Activated CD8-positive, alpha-beta T cell treated with anti-CD3 and anti-CD28 coated beads for 36 hours (primary cell): ENCODE measurements at places on chromosomes 1 and 21. TPM values are rescaled to one million over a fixed set of nuclear protein-coding genes. Genes with fewer than 3 reads are reported as not detected.
A peak's percentile ranks its signal among the peaks of the same experiment; 100 is the strongest.

KLHDC7A gene
- total RNA-seq, result not detected

MMEL1 gene
- 3.1 TPM for total RNA-seq

POGZ gene
- total RNA-seq, result 70.6 TPM

SPRR2D gene
- not detected for total RNA-seq

STUM gene
- not detected for total RNA-seq

CA6 gene
- total RNA-seq, result 3.9 TPM

GRCh38 chr1:42945164-42945563 is 13.5 kb downstream of the SLC2A1 start:
- H3K27me3 ChIP-seq, result no peaks in the 10 kb centered on the region
- no peak for DNase-seq
- peaks cover 96% of the 10 kb centered on the region for H3K4me1 ChIP-seq
- H3K36me3 ChIP-seq, result peaks cover 79% of the 10 kb centered on the region

DNA sequence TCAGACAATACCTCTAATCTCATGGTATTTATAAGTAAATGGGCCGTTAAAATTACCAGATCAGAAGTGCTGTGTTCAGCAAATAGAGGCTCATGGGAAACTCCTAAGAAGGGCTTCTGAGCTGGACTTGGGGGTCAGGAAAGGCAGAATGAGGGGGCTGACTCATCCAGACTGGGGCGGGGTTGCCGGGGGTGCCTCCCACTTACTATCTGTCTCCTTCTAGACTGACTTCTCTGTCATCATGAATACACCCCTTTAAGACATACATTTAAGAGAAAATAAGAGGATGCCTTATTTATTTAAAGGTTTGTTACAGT is 96.0 kb upstream of the ERRFI1 start:
- H3K27me3 ChIP-seq, result peaks cover 21% of the 10 kb centered on the region
- H3K4me1 ChIP-seq, result peaks cover 11% of the 10 kb centered on the region
- no peak overlapping the region for H3K27ac ChIP-seq

DNA sequence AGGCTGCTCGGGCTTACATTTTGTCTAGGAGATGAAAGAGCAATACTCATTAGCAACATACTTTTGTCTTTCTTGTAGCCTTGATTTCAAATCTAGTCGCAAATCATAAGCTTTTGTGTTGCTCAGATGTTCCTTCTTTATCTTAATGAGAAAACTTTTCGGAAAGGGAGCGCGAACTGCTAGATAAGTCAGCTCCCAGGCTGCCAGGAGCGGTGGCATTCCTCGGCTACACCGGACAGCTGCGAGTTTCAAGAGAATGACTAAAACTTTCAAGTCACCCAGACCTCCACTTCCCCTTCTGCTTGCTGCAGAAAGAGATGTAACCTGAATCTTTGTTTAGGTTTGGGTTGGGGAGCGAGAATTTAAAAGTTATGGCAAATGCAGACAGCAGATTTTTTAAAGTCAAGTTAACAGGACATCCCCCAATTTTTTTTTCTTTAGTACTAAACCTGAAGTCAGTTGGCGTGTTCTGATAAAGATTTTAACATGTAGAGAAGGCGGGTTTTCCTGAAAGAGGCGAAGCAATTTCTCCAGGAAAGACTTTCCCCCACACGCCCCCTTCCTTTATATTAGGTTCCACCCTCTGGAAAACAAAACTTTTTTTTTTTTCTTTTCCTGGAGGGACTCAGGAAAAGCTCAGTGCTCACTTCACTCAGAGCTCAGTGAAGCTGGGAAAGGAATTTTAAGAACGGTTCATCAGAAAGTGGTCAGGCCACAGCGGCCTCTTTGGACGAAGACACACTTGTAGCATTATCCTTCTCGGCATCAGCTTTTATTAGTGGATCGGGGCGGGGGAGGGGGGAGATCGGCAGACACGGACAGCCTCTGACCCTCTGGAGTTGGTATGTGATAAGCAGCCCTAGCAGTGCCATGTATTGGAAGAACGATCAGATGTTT is at the start of gene LHX8:
Gene LHX8 (plus strand): TSS at position 639 of the 897 bp plus-strand sequence. CDS start 2,227 bp downstream, outside the sequence.
- peaks cover 11% of the 10 kb centered on the region for H3K4me1 ChIP-seq
- peaks cover 86% of the 10 kb centered on the region for H3K27me3 ChIP-seq
- no peak for DNase-seq
- H3K36me3 ChIP-seq, result no peaks in the 10 kb centered on the region
- H3K4me3 ChIP-seq, result peak within 1 kb of the TSS; percentile 43
- no peak within 1 kb of the TSS for H3K27ac ChIP-seq

DNA sequence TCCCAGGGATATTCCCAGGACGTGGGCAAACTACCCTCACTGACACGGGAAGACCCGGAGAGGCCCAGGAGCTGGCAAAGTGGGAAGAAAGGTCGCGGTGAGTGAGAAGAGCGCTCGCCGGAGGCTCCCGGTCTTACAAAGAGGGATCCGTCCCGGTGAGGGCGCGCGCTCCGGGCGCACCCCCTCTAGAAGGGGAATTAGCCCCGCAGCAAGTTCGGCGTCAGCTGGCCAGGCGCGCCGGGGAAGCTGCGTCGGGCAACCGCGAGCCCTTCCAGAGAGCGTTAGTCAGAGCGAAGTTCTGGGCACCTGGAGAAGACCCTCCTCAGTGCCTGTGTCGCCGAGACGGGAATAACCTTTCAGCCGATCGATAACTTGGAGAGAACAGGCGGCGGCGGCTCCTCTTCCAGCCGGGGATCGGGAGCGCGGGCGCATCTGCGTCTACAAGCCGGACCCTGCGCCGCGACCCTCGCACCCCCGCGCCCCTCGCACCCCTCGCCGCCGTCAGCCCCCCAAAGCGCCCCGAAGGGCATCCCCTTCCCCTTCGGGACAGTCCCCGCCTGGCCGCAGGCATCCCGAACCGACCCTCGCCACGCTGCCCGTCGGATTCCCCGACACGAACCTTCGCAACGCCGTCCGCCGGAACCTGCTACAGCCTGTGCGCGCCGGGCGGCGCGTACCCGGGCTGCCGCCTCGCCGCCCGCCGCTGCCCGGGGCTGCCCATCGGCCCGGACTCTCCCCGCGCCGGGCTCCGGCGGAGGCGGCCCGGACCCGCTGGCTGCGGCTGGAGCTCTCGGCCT is 485 bp downstream of the SIPA1L2 start:
- peaks cover 22% of the 10 kb centered on the region for H3K27me3 ChIP-seq
- peak; percentile 18 for DNase-seq
- H3K27ac ChIP-seq, result no peak overlapping the region
- peak overlapping the region; percentile 76 for H3K4me3 ChIP-seq
- peaks cover 25% of the 10 kb centered on the region for H3K4me1 ChIP-seq

DNA sequence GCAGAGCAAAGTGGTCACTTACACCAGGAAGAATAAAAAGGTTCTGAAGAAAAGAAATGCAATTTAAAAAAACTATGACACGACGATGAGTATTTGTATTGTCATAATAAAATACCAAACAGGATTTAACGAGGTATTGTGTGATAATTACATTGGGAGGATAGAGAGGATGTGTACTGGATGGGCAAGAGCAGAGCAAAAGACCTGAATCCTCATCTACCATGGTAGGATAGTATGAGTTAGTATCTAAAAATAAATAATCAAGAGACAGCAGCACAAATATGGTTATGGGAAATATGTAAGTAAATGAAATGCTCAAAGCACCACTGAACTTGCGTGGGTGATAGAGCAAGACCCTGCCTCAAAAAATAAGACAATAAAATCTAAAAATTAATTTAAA is 162.6 kb downstream of the CDC42BPA start:
- DNase-seq, result no peak
- H3K4me1 ChIP-seq, result no peaks in the 10 kb centered on the region
- H3K36me3 ChIP-seq, result no peaks in the 10 kb centered on the region
- H3K4me3 ChIP-seq, result no peak overlapping the region
- no peak overlapping the region for H3K27ac ChIP-seq

DNA sequence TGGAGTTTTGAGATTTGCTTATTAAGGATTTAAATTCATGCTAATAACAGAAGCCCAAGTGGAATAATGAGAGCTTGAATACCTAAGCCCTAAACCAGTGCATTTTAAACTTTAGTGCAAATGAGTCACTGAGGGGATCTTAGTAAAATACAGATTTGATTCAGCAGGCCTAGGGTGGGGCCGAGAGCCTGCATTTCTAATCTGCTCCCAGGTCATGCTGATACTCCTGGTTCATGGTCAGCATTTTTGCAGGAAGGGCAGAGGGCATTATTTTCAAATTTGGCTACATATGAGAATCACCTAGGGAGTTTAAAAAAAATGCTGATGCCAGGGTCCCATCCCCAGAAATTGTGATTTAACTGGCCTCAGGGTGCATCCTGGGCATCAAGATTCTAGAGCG is 39.3 kb downstream of the DNTTIP2 start:
- no peaks in the 10 kb centered on the region for H3K36me3 ChIP-seq
- H3K4me1 ChIP-seq, result peaks cover 5% of the 10 kb centered on the region
- DNase-seq, result no peak
- H3K27ac ChIP-seq, result no peak overlapping the region
- no peak overlapping the region for H3K4me3 ChIP-seq

DNA sequence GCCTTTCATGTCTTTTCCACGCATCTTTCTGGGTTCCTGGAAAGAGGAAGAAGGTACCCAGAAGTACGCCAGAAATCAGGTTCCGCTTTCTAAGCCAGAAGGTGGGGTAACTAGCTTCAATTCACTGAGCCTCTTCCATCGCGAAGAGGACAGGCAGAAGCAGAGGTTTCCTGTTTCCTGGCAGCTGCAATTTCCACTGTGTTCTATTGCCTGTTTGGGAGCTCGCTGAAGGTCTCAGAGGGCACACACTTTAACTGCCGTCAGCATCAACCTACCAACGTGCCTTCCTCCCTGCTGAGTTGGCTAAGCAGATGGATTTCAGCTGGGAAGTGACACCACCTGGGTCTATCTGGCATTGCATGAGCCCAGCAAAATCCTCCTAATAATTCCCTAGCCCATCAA is 10.0 kb downstream of the NCF2 start:
- peak overlapping the region; percentile 45 for H3K4me3 ChIP-seq
- peak; percentile 40 for DNase-seq
- peak overlapping the region; percentile 76 for H3K27ac ChIP-seq
- H3K36me3 ChIP-seq, result no peaks in the 10 kb centered on the region

- H3K4me3 ChIP-seq, result no peak overlapping the region
- no peak overlapping the region for H3K27ac ChIP-seq
- H3K36me3 ChIP-seq, result peaks cover 1% of the 10 kb centered on the region
- peaks cover 20% of the 10 kb centered on the region for H3K4me1 ChIP-seq
Observed at GRCh38 chr1:32361308-32361673, 994 bp downstream of the FAM229A start.

DNA sequence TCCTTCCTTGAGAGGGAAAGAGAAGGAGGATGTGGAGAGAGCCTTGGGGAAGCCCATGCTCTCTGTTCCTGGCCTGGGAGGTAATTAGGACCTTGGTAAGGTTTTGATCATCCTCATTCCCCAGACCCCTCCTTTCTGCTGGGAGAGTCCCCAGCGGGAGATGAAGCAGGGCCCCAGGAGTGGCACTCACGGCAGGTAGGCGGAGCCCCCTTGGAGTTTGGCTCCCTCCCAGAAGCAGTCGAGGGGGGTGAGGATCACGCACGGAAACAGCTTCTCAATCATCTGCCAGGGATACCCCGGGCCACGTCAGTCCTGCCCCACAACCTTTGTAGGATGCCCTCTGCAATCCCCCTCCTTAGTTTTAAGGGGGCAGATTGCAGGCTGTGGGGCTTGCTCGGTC is 11.5 kb downstream of the PTCH2 start:
- H3K4me1 ChIP-seq, result peaks cover 10% of the 10 kb centered on the region
- no peak overlapping the region for H3K27ac ChIP-seq
- H3K27me3 ChIP-seq, result no peaks in the 10 kb centered on the region
- H3K36me3 ChIP-seq, result no peaks in the 10 kb centered on the region
- no peak overlapping the region for H3K4me3 ChIP-seq
- no peak for DNase-seq

- H3K4me1 ChIP-seq, result peaks cover 39% of the 10 kb centered on the region
- H3K36me3 ChIP-seq, result peaks cover 5% of the 10 kb centered on the region
- DNase-seq, result no peak
- no peaks in the 10 kb centered on the region for H3K27me3 ChIP-seq
Observed at GRCh38 chr1:97787231-97787630, 133.6 kb downstream of the DPYD start.

DNA sequence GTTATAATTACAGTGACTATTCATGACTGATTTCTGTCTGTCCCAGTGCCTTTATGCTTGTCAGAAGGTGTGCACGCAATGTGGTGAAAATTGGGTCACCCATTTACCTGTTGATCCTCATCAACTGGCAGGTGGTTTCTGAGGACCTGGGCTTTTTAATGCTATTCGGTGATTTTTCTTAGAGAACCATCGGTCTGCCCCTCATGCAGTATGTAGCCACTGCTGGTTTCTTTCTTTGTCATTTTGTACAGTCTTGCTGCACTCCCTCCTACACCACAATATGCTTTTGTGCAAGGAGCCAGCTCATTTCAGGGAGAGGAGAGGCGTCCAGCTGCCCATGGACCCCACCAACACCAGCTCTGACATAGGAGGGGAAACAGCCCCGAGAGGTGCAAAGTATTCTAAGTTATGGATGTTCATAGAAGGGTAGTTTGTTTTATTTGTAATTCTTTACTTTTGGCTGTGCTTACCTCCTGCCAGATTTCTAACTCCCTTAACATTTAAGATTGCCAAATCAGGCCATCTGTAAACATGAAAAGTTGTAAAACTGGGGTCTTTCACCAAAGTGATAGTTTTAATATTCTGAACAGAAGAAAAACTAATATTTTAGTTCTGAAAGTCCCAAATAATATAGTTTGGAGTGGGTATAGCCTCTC is 325.3 kb downstream of the PTBP2 start:
- no peak for DNase-seq
- no peaks in the 10 kb centered on the region for H3K4me1 ChIP-seq
- peaks cover 8% of the 10 kb centered on the region for H3K27me3 ChIP-seq
- no peaks in the 10 kb centered on the region for H3K36me3 ChIP-seq
- H3K4me3 ChIP-seq, result no peak overlapping the region
- no peak overlapping the region for H3K27ac ChIP-seq

DNA sequence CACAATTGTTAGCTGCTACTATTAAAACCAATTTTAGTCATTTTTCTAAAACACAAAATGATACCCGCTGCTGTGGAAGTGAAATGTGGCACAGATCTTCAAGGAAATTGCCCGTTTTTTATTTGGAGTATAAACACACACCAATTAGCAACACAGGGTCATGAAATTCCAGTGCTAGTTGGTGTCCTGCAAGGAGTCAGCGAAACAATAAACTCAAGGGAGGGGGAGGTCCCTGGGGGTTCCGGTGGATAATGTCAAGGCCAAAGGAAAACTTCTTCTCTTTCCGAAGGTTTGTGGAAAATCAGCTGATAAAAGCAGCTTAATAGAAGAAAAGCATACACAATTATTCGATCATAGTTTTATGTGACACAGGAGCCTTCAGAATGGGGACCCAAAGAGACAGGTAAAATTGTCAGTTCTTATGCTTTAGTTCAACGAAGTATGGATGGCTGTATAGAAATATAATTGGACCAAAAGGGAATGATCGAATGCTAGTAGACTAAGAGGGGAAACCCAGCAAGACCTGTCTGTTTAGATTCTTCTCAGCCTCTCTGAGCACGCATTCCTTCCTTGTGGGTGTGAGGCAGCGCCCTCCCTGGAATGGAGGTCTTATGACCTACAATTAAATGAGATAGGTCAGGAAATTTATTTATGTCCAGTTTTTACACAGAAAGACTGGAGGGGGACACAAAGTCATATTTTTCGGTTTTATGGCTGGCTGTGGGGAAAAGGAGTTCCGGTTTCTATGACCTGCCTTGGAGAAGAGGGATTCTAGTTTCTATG is 65.9 kb downstream of the KCNK1 start:
- no peak overlapping the region for H3K27ac ChIP-seq
- no peaks in the 10 kb centered on the region for H3K36me3 ChIP-seq
- no peak overlapping the region for H3K4me3 ChIP-seq
- no peaks in the 10 kb centered on the region for H3K4me1 ChIP-seq
- DNase-seq, result no peak
- peaks cover 6% of the 10 kb centered on the region for H3K27me3 ChIP-seq
